ENCODE measurements at places on chromosomes 2 and 18.

DNA sequence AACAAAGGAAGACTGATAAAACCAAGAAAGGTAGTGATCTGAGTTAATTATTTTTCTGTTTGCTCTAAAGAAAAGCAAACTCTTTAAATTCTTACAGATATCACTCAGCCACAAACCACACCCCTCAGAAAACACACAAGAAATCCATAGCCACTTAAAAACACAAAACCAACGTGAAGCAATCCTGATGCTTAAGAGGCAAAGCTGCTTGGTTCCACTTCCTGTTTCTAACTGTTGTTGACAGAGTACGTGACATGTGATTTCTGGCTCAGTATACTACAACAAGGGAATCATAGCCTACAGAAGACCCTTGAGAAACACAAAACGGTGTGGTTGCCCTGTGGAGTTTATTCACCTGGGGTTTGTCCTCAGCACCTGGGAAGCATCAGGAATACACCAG is 240.9 kb upstream of the APCDD1 start:
- DNase-seq: no peak

GRCh38 chr18:74946646-74947375 is 262.1 kb downstream of the PTGR3 start:
- DNase-seq: no peak

DNA sequence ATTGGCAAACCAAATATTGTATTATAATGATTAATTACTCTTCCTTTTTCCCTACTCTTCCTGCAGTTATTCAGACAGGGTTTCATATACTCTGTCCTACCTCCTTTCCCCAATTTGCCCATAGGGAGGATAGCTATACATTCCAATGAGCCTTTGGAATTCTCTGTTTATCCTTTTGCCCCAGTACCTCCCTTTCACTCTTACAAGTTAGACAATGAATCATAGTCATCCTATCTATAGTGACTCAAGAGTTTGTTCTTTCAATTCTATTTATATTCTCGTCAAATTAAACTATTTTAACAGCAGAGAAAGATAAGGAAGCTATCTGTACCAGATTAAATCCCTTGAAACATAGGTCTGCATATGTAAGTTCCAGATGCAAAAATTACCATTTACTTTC is 437.5 kb downstream of the NR4A2 start:
- DNase-seq: no peak

DNA sequence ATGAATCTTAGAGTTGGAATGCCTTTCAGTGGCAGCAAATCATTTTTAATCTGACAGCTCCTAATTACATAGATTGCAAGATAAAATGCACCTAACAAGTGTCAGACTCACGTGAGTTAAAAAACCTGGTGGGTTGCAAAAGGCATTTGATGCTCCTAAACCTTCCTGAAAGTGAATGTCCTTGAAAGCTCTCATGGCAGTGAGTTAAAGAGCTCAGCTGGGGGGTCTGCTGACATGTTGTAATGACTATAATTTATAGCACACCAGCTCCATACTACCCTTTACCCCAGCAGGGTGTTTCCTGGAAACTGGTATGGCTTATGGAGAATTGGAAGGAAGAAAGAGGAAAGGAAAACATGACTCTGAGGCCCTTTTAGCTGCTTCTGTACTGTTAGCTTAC is 91.9 kb upstream of the CAVIN2 start:
- no peak for DNase-seq

- DNase-seq: no peak
Observed at GRCh38 chr2:9708683-9709538, 78.1 kb upstream of the YWHAQ start.

DNA sequence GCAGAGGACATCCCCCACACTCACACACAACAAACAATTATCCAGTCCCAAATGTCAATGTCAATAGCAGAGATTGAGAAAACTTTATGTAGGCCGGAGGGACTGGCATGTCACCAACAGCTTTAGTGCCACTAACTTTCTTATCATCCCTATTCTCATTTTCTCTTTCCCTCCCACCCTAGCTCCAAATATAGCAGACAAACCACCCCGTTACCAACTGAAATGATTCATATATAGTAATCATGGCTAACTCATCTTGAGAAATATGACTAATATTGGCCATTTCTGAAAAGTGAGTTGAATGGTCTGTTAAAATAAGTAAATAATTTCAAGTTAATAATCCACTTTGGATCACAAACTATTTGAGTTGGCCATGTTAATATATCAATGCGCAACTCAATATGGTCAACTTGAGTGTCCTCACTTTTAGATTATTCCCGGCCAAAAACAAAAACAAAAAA is 242.1 kb upstream of the RND3 start:
- no peak for DNase-seq

GRCh38 chr2:232528746-232529460 is 2.9 kb downstream of the CHRND start:
- DNase-seq: no peak

- no peak for DNase-seq
Observed at GRCh38 chr2:102356381-102356712, 751 bp downstream of the IL18R1 start.

- no peak for DNase-seq
Observed at GRCh38 chr2:3527886-3528785, 8.8 kb upstream of the ADI1 start.

GRCh38 chr18:40072761-40073160 is 1882.3 kb upstream of the PIK3C3 start:
- DNase-seq: no peak

DNA sequence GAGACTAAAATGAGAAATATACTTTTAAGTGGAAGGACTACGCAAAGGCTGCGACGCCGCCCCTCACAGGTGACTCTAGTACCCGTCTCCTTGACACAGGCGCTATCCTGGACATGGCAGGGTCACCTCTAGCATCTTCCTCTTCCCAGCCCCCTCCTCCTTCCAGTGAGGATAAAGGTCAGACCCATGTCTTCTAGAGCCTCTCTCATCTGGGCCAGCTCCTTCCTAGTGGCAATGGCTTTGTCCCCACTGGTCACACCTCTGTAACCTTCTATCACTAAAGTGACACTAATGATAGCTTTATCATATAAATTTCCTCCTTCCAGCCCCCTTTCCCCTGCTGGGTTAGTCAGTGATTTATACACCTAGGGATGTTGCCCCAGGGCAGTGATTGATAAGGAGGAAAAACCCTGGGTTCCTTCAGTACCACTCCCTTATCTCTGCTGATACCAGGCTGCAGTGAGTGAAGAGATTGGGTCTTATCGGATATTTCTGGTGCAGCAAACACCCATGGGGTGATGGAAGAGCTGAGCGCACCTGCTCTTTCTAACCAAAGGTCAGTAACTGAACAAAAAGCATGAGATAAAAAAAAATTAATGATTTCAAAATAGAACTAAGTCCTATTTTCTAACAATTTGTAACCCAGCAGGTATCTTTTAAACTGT is 62.0 kb upstream of the FZD5 start:
- no peak for DNase-seq

DNA sequence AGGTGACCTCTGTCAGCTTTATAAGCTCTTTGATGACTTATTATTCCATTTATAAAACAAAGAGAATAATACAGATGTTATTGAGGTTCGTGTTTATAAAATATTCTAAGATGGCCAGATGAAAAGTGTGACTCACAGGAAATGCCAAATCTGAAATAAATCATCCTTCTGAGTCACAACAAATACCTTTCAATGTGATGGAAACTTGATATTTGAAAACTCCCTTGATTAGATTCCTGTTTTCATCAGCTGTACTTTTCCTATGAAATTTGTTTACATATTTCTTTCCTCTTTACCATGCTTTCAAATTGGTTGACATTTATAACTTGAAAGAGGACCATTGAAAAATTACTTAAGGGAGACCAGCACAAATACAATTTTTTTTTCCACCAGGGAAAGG is 30.6 kb upstream of the PPP1R1C start:
- no peak for DNase-seq

- no peak for DNase-seq
Observed at GRCh38 chr2:223251656-223252229, 199.8 kb downstream of the KCNE4 start.

DNA sequence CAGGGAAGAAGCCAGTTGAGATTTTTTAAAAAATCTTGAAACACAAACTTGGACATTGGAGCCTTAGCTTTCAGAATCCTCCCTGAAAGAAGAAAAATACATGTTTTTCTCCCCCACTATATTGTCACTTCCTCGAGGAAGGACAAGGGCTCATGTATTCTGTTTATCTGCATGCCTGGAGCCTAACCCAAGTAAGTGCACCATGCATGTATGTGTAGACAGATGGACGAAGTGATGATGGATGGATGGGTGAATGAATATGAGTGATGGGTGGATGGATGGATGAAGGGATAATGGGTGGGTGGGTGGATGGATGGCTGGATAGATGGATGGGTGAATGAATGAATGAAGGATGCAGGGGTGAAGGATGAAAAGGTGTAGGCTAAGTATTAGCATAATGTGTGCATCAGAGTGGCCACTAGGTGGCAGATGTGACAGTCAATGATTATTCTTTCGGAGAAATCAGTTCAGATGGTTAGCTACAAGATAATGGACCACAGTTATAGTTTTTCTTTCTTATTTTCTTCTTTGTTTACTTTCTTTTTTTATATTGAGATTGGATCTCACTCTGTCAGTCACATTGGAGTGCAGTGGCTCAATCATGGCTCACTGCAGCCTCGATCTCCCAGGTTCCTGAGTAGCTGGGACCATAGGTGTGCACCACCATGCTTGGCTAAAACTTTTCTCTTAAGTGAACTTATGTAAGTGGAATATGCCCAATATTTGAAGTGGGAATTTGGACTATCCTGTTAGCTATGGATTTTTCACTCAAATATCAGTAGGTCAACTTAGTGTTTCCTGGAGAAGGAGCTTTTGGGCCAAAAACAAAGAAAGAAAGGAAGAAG is 18.5 kb upstream of the CCDC93 start:
- DNase-seq: no peak

DNA sequence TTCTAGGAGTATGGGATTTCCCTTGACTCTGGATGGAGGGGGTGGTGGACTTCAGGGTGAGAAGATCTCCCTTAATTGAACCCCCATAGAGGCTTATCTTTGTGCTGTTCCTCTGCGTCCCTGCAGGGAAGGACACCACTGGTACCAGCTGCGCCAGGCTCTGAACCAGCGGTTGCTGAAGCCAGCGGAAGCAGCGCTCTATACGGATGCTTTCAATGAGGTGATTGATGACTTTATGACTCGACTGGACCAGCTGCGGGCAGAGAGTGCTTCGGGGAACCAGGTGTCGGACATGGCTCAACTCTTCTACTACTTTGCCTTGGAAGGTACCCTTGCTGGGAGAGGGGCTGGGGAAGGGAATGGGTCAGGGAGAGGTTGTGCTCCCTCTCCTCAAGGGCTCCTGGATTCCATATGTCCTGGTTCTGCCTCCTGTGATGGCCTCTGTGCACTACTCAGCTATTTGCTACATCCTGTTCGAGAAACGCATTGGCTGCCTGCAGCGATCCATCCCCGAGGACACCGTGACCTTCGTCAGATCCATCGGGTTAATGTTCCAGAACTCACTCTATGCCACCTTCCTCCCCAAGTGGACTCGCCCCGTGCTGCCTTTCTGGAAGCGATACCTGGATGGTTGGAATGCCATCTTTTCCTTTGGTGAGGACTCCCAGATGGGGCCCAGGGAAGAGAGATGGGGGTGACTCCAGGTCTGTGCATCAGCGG is 19.3 kb downstream of the PRKAG3 start:
- no peak for DNase-seq

GRCh38 chr18:45004546-45005080 is 323.9 kb downstream of the SETBP1 start:
- DNase-seq: no peak

GRCh38 chr2:85770369-85770768 is 16.6 kb downstream of the ATOH8 start:
- DNase-seq: no peak

DNA sequence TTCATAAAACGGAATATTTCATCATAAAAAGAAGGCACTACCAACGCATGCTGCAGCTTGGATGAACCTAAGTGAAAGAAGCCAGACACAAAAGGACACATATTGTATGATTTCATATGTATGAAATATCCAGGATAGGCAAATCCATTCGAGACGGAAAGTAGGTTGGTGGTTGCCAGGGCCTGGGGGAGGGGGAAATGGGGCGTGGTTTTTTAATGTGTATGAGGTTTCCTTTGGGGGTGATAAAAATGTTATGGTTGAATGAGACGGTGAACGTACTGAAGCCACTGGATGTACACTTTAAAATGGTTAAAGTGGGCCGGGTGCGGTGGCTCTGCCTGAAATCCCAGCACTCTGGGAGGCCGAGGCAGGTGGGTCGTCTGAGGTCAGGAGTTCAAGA is 20.0 kb upstream of the SPATA3 start:
- DNase-seq: no peak

DNA sequence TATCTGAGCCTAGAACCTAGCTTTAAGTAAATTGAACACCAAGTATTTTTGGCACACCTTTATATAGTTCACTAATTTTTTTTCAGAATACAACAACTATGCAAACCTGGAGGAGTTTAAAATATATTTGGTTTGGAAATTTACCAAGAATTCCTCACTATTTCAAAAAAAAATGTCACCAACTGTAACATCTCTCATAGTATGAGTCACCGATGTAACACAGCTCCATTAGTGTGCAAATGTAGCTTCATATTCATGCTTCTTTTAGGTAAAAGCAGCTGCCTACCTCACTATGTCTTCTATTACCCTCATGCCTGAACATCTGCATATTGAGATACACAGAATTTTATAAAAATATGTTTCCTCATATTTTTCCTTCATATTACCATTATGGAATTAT is 80.5 kb downstream of the NRXN1 start:
- DNase-seq: no peak

DNA sequence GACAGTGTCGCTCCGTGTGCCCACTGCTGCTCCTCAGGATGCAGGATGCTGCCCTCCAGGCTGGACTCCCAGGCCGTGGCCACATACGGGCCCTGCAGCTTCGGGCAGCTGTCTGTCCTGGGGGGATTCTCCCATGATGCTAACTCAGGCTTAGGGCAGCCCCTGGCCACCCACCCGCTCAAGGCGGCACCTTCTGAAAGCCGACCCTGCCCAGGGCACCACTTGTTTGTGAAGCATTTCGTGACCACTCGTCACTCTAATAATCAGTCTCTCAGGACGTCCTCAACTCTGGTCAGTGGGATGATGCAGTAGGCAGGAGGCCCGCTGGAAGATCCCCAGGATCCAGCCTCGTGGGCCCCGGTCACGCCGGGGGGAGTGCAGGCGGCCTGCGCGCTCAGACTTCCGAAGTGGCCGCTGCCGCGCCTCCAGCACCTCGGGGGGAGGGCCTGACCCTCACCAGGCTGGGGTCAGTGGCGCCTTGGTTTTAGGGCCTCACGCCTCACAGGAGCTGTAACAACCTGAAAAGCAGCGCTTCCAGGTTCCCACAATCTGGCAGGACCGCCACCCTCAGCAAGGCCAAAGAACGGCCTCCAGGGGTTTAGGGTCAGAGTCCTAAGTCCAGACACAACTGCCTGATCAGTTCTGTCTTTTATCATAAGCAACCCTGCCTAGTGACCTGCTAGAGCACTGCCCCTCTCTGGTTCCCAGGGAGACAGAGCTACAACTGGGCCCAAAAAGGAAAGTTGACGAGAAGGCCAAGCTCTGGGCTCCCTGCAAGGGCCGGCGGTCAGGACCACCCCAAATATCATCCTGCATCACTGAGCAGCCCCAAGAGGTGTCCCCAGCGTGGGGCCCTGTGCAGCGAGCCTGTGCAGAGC is 53.0 kb downstream of the EIPR1 start:
- no peak for DNase-seq

- no peak for DNase-seq
Observed at GRCh38 chr2:239161711-239162140, 239.1 kb downstream of the HDAC4 start.

GRCh38 chr2:36376319-36376765 is 20.8 kb downstream of the CRIM1 start:
- no peak for DNase-seq
